Ammon's horn (tissue), 1 donor: ENCODE measurements at places on chromosomes 4 and X.
A peak's percentile ranks its signal among the peaks of the same experiment; 100 is the strongest.

DNA sequence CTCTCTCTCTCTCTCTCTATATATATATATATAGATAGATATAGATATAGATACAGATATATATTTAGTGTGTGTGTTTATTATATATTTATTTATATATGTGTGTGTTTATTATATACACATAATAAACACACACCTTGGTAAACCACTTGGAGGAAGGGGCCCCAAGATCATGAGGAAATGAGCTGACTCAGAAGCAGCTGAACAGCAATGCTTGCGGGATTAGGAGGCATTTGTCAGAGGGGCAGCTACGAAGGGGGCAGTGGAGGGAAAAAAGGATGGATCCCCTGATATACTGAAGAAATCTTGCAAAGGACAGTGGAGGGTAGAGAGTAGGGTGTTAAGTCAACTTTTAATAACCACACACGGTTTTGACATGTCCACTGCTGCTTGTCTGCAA is 120.0 kb upstream of the SORBS2 start:
- no peak for DNase-seq

GRCh38 chr4:120922381-120923206 is at the start of gene PRDM5:
PRDM5 (minus strand) TSS chr4:120922726; CDS start chr4:120922608, 118 bp downstream.
- peak; percentile 24 for DNase-seq

DNA sequence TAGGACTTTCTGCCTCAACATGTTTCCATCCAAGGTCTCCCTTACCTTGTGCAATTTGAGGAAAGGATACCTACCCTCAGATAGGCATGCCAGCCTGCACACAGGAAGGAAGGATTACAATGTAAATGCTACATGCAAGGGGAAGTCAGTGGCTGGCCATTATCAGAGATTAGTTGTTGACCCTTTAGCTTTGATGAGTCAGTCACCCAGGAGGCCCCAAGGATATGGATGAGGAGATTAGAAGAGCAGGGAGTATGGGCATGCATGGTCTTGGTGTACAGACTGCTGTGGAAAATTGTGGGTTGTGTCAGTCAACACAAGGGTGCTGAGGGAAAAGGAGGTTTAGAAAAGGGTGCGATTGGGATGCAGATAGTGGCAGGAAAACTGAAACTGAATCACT is 92.0 kb downstream of the GUCY2F start:
- DNase-seq, result no peak

DNA sequence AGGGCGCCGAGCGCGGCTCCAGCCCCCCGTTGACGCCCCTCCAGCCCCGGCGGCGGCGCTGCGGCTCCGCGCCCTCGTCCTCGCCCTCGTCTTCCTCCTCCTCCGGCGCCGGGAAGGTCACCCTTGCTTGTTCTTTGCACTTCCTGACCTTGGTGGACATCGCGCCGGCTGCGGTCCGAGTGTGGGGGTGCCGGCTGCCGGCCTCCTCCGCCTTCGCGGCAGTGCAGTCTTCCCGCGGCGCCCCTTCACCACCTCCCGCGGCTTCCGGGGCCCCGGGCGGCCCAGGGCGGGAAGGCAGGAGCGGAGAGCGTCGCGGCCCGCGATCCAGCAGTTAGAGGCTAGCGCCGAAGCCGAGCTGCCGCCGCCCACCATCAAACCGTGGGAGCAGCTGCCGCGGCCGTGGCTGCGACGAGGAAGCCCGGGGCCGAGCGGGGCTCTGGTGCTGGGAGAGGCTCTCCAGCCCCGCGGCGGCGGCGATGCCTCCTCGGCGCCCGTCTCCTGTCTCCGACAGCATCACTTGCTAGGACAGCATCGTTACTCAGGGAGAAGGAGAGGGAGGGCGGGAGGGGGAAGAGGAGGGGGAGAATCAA is at the start of gene TRPC3:
Gene TRPC3 (minus strand): TSS at position 540 of the 590 bp plus-strand sequence. CDS start 380 bp downstream, at position 160.
- peak; percentile 3 for DNase-seq

GRCh38 chrX:71396576-71396975 is 30.4 kb downstream of the TAF1 start:
- DNase-seq, result no peak

- no peak for DNase-seq
Measured at GRCh38 chr4:73193659-73194058, 64.9 kb downstream of the ANKRD17 start.

GRCh38 chrX:21749924-21750323 is 8.0 kb downstream of the SMPX start:
- DNase-seq, result no peak

DNA sequence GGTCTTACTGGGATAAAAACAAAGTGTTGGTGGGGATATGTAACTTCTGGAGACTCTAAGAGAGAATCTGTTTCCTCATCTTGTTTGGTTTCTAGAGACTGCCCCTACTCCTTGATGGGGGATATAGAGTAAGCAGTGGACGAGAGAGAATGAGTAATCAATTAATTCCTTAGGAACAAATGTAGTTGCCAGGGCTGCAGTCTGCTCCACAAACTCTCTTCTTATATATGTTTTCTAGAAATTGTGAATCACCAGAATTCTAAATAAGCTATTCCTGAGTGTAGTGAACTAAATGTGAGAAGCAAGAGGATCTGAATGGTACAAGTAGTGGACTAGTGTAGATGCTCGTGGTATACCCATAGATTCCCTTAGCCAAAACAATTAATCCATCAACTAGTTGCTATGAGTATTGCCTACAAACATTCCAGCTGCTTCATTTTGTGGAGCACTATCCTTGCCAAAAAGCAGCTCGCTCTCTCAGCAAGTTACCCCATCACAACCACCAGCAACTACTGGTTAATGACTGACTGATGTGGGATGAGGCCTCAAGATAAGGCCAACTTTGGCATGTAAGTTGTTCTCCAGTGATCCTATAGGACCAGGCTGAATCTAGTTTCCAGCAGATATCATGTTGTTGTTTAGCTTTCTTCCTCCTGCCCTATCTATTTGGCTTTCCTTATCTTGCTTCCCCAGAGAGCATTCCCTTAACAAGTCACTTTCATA is 273.0 kb downstream of the SLC7A11 start:
- no peak for DNase-seq

DNA sequence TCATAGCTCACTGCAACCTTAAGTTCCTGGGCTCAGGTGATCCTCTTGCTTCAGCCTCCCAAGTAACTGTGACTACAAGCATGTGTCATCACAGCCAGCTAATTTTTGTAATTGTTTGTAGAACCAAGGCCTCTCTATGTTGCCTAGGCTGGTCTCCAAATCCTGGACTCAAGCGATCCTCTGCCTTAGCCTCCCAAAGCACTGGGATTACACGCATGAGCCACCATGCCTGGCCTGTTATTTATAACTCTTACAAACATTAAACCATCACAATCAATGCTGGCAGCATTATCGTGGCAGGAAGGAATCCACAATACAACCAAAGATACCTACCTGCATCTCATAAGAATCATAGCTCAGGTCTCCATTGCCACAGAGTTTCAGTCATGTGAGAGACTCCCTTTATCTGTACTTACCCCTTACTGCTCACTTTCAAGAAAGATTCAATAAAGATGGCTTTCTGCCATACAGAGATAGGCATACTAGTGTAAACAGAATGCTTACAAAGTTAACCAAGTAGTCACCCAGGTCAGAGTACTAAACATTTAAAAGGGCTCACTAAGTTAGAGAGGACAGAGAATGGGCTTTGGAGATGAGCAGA is 48.5 kb downstream of the SMIM31 start:
- no peak for DNase-seq

DNA sequence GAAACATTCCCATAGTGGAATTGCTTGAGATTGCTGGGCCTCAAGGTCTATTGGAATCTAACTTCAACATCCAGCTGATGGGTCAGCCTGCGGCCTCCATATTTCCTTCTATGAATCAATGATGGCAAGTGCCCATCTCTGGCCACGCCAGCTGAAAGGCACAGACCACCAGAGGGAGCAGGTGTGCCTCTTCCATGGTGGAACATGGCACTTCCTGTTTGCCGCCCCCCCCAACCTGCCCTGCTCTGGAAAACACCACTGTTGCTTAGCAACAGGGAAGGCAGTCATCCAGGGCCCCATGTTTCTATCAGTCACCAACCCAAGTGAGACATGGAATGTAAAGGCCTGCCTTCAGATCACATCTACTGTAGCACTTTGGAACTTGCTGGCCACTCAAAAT is 11.6 kb downstream of the PAGE4 start:
- DNase-seq, result peak; percentile 69

DNA sequence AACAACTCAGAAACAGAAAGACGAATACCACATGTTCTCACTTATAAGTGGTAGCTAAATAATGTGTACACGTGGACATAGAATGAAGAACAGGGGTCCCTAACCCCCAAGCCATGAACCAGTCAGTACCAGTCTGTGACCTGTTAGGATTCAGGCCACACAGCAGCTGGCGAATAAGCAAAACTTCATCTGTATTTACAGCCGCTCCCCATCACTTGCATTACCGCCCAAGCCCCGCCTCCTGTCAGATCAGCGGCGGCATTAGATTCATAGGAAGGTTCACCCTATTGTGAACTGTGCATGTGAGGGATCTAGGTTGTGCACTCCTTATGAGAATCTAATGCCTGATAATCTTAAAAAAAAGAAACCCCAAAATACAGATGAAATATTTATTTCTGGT is 1128.7 kb downstream of the NLGN4X start:
- no peak for DNase-seq

DNA sequence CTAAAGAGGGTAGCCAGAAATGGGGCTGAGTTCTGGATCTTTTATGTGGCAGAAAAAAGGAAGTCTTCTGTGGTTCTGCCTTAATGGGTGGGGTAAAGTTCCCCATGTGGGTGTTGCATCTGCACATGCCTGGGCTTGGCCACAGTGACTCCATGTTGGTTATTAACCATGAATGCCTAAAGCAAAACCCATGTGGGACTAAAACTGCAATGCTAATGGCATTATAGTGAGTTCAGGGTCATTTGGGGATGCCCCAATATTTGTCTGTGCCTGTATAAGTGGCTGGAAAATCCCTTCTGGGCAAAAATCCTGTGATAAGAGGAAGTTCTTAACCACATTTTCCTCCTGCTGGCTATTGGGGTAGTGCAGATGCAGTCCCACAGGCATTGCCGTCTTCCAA is 857.4 kb downstream of the FAT4 start:
- DNase-seq, result no peak

DNA sequence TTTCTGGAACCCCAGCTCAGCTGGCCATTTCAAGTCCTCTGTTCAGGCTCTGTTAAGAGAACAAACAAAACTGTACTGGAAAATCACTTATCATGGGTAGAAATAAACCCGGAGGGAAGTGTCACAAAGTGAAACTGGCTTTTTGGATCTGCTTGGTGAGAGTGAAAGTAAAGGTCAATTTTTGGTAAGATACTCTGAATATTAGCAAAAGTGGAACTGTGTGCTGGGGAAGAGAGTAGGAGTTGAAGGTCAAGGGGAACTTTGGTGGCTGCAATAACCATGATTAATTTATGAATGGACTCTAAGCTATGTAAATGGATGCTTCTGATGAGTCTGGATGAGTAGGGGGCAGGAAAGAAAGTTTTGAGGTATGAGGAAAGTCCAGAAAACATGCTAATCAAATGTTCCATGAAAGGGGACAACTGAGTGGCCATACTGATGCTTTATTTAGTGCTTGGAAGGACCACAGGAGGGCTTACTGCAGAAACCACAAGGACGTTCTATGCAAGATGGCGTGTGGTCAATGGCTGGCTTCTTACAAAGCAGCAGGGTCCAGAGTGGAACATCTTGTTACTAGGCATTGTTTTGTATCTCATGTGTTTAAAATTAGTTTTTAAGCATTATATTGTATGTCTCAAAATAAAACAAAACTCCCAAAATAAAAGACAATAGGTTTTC is 36.8 kb upstream of the TNIP3 start:
- no peak for DNase-seq

DNA sequence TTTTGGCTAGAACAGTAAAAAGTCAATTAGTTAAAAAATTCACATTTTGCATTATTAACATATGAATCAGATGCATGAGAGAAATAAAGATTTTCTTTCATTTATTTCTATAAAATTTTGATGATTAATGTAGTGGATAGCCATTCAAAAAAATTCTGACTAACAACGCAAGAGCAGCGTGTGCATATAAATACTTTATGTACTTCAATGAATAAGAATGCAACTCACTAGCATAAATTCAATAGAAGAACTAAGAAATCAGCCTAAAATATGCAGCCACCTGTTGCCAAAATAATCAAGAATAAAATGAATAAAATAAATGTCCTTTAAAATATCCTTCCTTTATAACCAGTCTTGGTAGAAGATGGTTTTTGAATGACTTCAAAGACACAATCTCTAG is 471.9 kb downstream of the PDGFC start:
- DNase-seq, result no peak

DNA sequence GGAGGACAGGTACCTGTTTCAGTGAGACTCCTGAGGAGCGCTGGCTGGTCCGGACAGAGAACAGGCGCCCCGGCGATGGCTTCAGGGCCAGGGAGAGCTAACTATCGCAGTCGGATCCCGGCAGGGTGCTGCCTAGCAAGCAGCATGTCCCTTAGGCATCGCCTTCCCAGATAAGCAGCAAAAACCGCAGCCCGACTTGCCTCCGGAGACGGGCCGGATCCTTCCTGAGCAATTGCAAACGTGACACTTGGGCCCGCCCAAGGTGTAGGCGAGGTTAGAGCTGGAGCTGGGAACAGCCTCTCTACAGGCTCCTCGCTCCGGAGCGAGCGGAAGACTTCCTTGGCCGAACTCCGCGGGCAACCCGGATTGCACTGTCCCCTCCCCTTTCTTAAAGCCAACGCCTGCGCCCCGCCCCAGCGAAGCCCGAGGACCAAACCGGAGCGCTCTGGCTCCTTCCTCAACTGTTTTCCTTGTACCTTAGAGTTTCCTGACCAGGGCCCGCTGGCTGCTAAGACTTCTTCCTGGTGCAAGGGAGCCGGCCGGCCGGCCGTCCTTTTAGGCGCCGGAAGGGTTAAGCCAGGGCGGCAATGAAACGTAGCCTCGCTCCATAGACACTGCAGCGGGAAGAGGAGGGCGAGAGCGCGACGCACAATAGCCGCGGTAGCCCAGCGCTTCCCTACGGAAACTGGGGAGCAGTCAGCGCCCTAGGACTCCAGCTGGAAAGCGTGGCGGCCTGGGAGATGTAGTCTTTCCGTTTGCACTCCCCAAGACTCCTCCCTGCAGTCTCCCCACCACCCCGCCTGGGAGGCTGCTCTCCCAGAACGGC is at the start of gene OPHN1:
Gene OPHN1 (minus strand): TSS at position 341 of the 826 bp plus-strand sequence. CDS start 475 bp downstream, outside the sequence.
- DNase-seq, result peak; percentile 82

- no peak for DNase-seq
Measured at GRCh38 chrX:20753076-20753475, 486.4 kb upstream of the RPS6KA3 start.

GRCh38 chrX:134020910-134021309 is 35.5 kb upstream of the GPC3 start:
- DNase-seq, result no peak

- peak; percentile 19 for DNase-seq
Measured at GRCh38 chr4:94390804-94391410, 48.3 kb upstream of the HPGDS start.

GRCh38 chr4:168560184-168561180 is 63.6 kb downstream of the PALLD start:
- DNase-seq, result no peak
